DMS53 (cell line): ENCODE measurements at places on chromosomes 6 and 20.

- DNase-seq = no peak
Measured at GRCh38 chr20:58405504-58406291, 16.7 kb downstream of the VAPB start.

DNA sequence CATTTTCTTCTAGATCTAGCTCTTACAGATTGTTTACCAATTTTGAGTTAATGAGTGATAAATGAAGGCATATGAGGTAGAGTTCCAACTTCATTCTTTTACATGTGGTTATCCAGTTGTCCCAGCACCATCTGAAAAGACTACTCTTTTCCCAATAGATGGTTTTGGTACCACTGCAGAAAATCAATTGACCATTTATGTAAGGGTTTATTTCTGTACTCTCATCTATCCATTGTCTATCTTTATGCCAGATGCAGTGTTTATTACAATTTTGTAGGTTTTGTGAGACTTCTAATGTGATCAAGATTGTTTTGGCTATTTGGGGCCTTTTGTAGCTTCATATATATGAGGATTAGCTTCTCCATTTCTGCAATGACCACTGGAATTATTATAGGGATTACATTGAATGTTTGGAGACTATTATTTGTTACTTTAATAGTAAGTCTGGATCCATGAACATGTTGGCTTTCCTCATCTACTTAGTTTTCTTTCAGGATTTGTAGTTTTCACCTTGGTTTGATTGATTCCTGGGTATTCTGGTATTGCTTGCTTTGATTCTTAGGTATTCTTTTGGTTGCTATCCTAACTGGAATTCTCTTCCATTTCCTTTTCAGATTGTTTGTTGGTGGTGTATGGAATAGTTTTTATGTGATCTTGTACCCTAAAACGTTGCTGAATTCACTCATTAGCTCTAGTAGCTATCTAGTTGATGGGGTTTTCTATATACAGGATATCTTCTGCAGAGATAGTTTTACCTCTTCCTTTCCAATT lies 10.4 kb downstream of the SNRPB start:
- no peak for DNase-seq

GRCh38 chr6:56345376-56345995 lies 98.1 kb upstream of the COL21A1 start:
- no peak for DNase-seq

- DNase-seq = peak; percentile 86
Measured at GRCh38 chr6:131807644-131808459, at the start of gene ENPP1. Gene ENPP1 (plus strand): TSS chr6:131808020. CDS start chr6:131808036, 16 bp downstream.

GRCh38 chr20:23673209-23673608 lies 15.6 kb downstream of the CST4 start:
- DNase-seq = no peak

DNA sequence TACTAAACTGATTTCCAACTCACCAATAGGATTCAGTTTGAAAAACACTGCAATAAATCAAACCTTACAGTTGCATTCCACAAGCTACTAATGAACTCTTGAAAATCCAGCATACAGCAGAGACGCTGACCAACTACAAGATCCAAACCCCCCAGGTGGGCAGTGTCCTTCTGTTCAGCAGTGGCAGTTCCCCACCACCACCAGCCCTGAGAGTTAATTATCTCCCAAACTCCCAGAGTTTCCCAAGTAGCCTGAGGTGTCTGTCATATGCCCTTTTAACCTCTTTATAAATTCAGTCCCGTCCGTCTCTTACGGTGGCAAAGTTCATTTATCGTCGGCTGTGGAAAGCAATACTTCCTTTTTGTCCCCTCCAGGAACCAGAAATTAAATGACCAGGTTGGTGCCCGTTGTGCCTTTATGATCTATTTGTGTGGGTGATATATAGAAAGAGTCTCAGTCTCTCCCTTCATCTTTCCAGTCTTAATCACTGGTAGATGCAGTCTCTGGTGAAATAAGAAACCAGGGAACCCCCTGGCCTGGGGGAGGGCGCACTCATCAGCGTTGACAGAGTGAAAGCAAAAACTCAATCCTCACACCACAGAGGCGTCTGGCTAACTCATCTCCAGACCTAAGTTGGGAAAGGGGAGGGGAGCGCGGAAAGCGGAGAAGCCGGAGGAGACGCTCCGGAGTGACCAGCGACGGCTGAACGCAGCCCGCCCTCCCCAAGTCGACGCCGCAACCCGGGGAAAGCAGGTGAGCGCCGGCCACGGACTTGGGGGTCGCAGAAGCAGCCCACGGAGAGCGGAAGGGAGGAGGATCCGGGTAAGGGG lies 717 bp downstream of the MRPL14 start:
- DNase-seq = peak; percentile 67

DNA sequence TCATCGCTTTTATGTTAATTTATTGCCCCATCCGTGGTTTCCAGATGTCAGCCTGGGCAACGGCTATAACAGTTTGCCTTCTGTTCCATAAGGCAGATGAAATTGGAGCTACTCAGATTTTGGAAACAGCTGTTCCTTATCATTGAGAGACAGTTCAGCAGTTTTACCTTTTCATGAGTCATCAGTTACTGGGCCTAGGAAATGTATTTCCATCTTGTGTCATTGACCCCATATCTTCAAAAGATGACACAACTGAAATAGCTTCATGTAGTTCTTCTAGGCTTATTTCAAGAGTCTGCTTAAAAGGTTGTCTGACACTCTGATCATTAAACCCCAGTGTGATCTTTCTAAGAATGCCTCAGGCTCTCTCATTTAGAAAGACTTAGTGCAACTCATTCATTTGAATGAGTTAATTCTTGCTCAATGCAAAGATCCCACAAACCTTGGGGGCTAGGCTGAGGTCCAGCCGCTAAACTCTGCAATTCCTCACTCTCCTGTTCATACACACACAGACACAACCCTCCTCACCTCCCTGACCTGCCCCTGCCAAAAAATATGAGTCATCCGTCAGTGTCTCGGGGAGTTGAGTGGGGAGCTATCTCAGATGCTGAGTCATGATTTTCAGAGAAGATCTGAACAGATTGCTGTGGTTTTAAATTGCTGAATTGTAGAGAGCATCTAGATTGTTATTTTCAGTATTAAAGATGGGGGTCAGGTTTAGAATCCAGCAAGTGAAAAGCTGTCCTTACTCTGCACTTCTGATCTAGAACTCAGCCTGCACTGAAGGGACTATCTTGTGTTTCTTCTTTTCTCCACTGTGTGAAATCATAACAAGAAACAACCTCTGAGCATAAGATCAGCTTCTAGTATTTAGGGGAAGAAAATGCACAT lies 61.8 kb downstream of the RPP40 start:
- peak; percentile 72 for DNase-seq

GRCh38 chr6:96001891-96002575 lies 13.7 kb upstream of the FUT9 start:
- no peak for DNase-seq

DNA sequence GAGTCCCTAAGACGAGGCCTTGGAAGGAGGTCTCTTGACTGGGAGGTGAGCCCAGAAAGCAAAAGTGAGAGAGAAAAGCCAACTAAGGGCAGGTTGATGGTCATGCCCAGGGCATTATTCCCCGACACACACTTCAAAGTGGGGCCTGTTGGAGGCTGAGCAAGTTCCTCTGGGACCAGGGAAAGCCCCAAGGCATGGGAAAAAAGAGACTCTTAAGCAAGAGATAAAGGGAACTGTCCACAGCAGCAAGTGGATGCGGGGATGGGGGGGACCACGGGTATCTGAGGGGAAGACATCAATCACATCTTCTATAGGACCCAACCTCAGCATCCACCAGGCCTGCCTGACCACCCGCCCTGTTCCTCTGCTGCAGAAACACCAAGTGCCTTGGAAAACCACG lies 119.9 kb upstream of the MAFB start:
- no peak for DNase-seq

DNA sequence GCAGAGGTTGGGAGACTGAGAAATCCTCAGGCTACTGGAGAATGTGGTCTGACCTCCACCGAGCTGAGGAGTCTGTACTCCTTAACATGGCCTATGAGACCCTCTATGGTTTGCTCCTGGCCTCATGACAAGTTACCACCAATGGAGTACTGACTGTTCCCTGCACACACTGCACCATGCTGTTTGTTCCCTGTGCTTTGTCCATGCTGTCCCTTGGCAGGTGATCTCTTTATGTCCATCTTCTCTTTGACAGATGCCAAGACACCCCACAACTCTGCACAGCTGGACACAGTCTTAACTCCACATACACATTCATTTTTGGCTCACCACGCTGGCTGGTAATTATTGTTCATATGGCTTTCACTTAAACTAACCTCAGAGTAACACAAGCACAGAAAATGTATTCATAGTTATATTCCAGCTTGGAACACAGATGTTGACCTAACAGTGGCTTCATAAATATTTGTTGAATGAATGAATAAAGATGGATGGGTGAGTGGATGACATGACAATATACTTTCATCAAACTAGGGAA lies 258.0 kb downstream of the ATXN1 start:
- no peak for DNase-seq

- DNase-seq = no peak
Measured at GRCh38 chr6:166277018-166277417, 31.2 kb downstream of the PRR18 start.

GRCh38 chr6:42571611-42572342 lies 7.9 kb downstream of the UBR2 start:
- no peak for DNase-seq

DNA sequence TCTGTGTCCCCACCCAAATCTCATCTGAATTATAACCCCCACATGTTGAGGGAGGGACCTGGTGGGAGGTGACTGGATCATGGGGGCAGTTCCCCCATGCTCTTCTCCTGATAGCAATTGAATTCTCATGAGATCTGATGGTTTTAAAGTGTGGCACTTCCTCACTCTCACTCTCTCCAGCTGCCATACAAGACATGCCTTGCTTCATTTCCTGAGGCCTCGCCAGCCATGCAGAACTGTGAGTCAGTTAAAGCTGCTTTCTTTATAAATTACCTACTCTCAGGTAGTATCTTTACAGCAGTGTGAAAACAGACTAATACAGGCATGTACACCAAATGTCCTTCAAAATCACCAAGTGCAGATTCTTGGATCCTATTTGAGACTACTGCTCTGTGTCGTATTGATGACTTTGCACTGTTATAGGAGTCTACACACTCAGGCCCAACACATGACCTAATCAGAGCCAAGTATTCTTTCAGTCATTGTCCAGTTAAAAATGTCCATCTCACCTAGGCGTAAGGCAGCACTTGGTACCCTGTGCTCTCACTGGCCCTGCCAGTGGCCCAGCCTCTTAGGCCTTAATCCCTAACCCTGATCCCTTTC lies 52.8 kb upstream of the UST start:
- peak; percentile 63 for DNase-seq

- DNase-seq = no peak
Measured at GRCh38 chr6:113004470-113005270, 657.5 kb downstream of the RFPL4B start.

DNA sequence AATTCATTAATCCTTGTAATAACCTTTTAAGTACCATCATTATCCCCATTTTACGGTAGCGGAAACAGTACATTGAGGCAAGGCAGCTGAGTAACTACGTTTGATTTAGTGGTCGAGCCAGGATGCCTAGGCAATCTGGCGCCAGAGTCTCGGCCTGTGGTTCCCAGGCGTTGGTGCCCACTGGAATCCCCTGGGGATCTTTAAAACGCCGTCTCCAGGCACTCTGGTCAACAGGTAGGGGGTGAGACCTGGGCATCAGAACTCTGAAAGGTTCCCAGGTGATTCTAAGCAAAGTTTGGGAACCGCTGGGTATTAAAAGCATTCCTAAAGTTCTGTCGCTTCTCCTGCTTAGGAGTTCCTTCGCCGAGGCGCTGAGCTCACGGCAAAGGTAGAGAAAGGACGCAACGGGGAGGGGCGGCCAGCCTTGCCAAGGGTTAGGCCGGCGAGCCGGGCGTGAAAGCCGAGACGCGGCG lies 939 bp downstream of the DTNBP1 start:
- DNase-seq = no peak

DNA sequence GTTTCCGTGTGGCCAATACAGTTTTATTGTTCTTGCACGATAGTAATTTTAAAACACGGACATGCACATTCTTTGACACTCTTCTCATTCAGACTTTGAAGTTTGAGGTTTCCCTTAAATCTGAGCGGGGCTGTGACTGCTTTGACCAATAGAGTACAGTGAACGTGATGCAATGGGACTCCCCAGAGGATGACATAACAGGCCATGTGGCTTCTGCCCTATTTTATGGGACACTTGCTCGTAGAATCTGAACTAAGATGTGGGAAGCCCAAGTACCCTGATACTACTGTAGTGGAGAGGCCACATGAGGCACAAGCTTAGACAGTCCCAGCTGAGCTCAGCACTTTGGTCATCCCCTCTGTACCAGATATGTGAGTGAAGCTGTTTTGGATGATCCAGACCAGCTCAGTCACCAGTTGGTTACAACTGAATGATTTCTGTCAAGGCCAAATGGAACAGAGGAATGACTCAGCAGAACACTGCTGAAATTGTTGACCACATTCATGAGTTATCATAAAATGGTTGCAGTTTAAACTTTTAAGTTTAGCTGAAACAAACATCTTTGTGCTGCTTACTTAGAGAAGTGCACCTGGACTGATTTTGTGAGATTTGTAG lies 279.4 kb downstream of the RFPL4B start:
- DNase-seq = peak; percentile 47

- no peak for DNase-seq
Measured at GRCh38 chr6:136188486-136188885, 61.6 kb downstream of the MTFR2 start.

- DNase-seq = peak; percentile 91
Measured at GRCh38 chr20:18276821-18277220, 11.5 kb upstream of the ZNF133 start.

DNA sequence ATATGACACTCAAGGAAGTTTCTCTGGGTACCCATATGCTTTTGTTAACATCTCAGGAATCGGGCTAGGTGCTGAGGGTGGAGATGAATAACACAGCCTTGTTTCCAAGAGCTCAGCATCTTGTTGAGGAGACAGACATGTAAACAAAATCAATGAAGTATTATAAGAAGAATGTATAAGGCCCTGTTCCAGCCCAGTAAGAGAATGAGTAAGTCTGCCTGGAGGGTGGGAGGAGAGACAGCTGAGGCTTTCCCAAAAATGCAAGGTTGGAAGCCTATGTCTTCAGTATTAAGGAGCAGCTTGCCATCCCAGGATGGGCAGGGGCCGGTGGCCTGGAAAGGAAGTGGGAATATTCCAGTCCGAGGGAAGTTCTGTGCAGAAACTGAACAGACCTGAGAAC lies 615.3 kb upstream of the BTBD3 start:
- DNase-seq = no peak
